ENCODE measurements at places on chromosomes 12 and 14.

- DNase-seq = no peak
Measured at GRCh38 chr14:59251811-59252771, 63.6 kb downstream of the DAAM1 start.

DNA sequence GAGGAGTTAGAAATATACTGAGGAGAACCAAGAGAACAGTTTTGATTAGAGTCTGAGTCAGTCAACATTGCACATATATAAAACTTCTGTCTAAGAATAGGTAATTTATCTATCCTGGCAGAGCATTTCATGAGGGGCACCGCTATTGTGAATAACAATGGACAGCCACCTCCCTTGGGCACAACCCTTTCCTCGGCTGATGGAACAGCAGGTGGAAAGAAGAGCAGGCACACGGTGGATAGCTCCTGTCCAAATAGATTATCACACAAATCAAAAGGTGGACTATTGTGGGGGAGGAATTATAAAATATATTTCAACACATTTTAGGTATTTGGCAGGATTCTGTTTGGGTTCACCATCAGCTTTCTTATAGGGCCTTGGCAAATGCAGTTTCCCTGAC is 84.0 kb upstream of the PTPRB start:
- no peak for DNase-seq

DNA sequence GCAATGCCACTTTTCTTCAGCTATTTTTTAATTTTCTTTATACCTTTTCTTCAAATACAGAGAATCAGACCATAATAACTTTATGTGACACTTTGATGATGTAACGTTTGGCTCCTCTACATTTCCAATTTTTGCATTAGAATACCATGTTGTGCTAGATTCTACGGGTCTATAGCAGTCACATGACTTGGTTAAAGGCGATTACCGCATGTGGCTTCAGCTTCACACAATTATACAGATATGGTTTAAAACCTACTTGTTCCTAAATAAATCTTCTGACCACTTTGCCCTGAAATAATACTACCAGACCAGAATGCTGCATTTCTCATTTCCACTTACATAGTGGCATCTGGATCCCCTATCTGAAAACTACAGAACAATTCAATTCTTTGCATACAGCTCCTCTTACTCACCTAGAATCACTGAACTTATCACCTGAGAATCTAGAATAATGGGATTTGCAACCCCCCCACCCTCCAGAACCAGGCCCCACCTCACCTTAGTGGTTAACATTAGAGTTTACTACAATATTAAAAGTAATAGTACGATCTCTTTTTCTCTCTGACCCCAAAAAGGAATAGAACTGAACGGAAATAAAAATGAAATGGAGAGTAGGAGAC is 1.3 kb downstream of the MAX start:
- no peak for DNase-seq

DNA sequence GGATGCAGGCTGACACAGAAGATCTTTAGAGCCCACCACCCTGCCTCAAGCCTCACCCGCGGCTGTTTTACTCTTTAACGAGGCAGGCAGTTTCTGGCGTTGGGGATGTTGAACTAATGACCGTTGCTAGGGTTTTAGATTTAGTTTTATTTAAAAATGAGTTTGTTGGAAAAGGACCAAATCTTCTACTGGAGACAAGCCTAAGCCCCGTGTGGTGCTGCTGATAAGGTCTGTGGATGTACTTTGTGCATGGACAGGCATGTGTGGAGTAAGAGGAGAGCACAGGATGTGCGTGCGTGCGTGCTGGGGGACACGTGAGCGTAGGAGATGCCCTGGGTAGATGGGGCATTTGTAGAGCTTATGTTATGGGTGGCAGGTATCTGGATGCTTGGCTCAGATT is 5.7 kb downstream of the NTF3 start:
- no peak for DNase-seq

- DNase-seq = no peak
Measured at GRCh38 chr12:13169272-13169671, 27.3 kb upstream of the EMP1 start.

DNA sequence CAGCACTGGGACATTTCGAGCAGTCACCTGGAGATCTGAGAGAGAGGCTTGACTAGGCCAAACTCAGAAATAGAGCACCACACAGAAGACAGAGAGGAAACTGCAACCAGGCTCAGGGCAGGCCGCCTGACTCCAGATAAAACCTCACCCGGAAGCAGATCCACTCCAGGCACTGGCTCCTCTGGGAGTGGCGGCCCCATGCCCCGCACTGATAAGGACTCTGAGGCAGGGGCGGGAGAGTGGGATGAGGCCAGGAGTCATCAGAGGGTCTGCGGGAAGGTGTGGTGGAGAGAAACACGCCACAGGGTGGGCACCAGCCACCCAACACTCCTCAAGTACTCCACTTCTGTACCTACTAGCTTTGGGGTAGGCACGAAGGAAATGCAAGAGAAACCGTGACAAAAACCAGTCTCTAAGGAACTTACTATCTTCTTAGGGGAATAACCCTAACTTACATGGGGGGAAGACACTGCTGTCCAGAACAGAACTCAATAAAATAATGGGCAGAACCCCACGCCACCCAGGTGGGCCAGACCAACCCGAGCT is 71.3 kb downstream of the CHGA start:
- no peak for DNase-seq

- DNase-seq = no peak
Measured at GRCh38 chr14:62189698-62190097, 427.5 kb downstream of the SNAPC1 start.

DNA sequence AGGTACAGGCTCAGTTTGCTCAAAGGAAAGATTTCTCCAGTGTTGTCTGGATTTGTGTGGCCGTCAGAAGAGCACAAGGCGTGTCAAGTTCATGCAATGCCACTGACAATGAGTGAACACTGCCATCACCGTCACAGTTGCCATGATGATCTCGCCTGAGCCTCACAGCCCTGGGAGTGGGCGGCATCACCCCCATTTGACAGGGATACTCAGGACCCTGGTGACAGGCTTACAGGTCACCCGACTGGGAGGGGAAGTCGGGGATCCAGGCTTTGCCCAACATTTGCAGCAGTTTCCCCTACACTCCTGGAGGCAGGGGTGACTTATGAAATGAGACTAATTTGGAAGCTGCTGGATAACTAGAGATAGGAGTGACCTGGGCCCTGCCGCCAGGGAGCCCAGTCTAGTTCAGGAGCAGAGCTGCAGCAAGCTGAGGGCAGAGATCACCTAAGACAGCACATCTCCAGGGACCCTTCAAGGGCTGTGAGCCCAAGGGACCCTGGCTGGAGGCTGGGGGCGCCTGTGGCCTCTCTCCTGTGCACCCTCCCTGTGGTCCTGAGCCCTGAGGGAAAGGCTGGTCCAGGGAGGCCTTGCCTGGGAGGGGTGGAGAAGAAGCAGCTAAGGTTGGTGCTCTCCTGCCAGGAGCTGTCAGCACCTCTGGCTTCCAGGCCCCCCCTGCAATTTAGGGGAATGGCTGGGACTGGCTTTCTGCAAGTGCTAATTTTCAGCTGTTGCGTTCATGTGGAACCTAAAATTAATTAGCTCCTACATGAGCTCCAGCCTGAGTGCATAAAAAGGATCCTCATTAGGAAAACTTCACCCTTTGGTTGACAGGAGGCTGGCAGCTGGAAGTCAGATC is 32.4 kb upstream of the BEGAIN start:
- no peak for DNase-seq

- DNase-seq = no peak
Measured at GRCh38 chr12:106106892-106107291, 31.9 kb downstream of the NUAK1 start.

DNA sequence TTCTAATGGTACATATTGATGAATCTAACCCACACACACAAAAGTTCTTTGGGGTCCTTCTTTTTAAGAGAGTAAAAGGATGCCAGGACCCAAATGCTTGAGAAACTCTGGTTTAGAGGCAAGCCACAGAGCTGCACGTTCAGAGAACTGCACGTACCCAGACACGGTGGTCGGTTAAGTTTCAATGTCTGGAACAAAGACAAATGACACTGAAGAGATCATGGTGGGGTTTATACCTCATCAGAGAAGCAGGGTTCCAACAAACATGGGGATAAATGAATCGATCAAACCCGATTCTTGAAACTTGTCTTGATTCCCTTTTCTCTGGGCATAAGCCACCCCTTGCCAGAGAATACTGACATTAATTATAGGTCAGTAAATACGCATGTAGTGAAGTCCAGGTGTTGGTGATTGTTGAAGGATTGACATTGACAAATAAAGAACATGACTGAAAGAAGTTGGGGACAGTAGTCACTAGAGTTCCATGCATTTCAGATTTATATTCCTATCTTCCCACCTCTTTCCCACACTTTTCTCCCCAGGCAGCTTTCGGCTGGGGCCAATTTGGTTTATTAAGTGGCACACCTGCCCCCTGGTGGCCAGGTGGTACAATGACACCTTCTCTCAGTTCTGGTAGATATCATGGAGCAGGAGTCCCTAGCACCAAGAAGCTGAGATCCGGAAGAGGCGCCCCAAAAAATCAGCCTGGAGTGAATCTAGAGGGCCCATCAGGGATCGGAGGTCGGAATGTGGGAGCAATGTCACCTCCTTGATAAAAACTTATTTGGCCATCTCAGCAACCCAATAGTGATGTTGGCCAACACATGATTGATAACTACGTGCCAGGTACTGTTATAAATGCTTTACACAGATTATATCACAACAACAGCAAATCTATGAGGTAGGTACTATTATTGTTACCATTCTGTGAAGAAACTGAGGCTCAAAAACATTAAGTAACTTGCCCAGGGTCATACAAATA is 17.8 kb upstream of the HDAC7 start:
- no peak for DNase-seq

DNA sequence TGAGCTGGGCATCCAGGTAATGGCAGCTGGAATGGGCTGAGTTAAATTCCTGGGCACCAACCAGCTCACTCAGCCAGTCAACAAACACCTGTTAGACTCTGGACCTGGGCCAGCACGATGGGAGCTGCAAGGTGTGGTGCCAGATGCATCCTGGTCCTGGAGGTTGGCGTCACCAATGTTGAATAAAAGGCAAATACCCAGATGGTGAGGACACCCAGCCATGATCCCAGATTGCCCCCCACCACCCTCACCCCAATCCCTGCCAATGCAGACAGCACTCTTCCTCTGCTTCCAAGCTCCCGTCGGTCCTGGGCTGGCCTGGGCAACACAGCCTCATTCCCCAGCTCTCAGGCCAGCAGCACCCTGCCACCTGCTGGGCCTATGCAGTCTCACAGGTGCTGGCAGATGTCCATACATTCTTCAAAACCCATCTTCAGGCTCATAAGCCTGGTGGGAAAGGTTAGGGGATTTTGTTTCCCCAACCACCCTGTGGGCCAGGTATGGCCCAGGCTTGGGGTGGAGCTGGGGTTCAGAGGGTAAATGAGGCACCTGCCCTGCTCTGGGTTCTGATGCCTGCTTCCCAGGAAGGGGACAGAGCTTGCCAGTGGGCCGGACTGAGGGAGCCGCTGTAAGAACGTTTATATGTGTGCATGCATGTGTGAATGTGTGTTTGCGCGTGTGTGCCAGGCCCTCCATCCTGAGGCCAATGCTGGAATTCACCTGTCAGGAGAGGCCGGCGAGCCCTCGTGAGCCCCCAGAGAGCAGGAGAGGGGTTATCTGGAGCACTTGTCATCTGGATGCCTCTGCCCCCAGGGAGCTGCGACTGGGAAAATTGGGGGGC is 58.0 kb downstream of the LGMN start:
- DNase-seq = no peak

- DNase-seq = no peak
Measured at GRCh38 chr12:120997448-120997847, 18.8 kb downstream of the C12orf43 start.

GRCh38 chr14:56112781-56113180 is 5.4 kb upstream of the PELI2 start:
- DNase-seq = no peak

DNA sequence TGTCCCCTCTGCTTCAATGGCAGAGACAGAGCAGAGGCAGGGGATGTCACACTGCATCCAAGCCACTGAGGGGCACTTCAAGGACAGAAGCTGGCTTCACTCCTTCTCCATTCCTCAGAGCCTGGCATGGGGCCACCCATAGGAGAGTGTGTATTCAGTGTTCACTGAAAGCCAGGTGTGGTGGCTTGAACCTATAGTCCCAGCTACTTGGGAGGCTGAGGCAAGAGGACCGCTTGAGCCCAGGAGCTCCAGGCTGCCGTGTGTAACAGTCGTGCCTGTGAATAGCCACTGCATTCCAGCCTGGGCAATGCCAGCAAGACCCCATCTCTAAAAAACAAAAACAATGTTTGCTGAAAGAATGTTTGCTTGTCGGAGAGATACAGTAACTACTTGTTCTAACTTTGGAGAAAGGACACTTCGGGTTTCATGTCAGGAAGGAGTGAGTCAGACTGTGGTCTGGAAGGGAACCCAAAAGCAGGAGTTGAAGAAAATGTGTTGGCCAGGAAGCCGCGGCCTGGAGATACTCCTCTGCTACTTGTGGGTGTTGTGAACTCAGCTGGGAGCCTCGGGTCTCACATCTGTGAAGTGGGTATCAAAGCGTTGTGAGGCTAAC is 43.4 kb downstream of the ELK3 start:
- DNase-seq = peak; percentile 85

DNA sequence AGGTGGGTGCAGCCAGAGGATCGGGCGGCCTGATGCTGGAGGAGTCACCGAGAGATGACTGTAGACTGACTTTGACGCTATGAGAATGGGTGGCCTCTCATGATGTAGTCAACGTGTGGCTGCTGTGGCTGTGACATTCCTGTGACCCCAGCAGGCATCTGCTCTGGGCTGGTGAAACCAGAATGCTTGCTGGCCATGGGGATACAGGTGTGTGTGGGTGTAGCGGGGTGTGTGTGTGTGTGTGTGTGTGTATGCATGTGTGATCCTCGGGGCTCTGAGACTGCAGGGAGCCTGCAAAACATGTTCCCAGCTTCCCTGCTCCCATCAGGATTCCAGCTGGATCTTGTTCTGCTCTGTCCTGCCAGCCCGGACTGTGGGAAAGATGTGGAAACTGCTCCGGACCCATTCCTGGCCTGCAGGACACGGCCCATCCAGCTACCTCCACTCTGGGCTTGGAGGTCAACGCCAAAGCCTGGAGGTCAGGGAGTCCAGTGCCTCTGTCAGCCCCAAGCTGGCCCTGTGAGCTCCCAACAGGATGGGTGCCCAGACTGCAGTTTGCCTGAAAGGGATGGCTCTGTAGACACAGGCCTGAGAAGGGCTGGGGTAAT is 18.8 kb upstream of the HHIPL1 start:
- no peak for DNase-seq

DNA sequence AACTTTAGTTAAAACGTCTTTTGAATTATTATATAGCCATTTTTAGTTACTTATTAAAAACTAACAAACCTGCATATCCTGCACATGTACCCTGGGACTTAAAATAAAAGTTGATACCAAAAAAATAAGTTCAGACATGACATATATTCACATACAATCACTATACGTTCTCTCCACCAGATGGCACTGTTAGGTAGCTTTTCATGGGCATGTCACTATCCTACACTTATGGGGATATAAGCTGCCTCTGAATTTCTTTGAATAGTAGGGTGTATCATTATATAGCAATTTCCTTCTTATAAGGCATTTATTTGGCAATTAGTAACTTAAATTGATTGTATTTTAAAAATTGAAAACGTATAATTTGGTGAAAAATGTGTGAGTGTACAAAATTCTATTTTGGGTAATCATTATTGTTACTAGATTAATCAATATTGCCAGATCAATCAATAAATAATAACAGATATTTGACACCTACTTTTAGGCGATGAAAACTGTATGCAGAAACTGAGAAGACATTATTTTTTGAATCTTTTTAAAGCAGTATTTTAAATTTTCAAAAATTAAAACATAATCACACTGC is 31.8 kb upstream of the OR10A7 start:
- no peak for DNase-seq
